ENCODE measurements at places on chromosomes 13 and 19.

DNA sequence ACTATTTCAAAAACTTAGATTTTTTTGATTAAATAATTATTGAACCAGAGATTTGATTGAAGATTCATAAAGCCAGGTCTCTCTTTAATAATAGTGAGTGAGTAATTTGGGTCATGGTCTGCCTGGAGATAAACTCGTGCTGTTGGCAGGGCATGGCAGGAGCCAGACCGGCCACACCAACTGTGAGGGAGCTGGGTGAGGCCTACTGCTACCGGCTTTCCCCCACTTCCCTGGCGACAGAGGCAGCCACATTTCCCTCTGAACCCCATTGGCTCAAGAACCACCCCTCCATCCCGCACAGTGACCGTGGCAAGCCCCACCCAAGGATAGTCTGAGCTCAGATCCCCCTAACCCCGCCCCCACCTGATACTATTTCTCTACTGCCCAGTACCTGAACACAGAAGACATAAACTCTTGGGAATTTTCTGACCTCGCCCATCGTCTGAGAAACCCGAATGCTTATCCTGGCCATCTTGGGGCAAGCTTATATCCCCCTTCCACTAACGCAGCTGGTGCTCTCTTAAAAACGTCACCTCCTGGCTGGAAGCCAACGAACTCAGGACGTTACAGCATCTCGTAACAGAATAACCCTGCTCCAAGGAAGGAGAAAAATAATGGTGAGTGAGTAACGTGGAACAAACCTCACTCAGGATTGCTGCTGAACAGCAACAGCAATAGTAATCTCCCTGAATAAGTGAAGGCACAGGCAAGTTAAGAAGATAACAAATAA lies 627.6 kb upstream of the PCDH9 start:
- no peak for DNase-seq

DNA sequence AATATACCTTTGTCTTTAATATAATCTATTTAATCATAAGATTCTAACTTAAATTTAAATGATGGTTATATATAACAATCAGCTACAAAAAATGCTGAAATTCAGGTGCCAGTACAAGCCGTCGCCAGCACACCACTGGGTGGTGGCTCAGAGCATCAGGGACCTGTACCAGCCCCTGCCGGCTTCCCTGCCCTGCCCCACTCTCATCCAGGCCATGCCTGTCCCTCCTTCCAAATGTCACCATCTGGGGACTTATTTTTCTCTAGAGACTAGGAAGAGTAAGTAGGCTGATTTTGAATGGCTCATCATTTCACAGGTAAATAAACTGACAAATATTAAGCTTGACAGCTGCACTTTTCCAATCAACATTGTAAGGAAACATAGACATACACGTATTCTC lies 1.6 kb downstream of the METTL21C start:
- DNase-seq = no peak

DNA sequence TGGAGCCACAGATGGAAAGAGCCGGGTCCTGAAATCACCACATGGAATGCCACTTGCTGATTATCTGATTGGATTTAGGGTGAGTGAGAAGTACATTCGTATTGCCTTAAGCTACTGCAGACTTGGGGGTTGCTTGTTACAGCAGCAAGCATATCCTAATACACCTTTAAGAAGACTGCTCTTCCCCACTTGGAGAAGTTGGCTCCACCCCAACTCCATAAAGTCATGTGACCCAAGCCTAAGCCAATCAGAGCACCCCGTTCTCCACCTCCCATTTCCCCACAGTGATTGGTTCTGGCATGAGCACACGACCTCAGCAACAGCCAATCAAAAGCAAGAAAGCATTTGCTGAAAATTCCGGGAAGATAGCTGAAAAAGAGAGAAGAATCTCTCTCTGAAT lies 23.1 kb downstream of the CACNA1A start:
- DNase-seq = no peak

GRCh38 chr19:50264483-50265186 lies 61.2 kb downstream of the MYH14 start:
- no peak for DNase-seq

GRCh38 chr13:48235341-48236135 lies 2.5 kb downstream of the ITM2B start:
- DNase-seq = no peak

- no peak for DNase-seq
Measured at GRCh38 chr13:82458169-82458568, 1424.1 kb downstream of the SLITRK1 start.

- no peak for DNase-seq
Measured at GRCh38 chr19:47626238-47626637, 17.3 kb downstream of the BICRA start.

DNA sequence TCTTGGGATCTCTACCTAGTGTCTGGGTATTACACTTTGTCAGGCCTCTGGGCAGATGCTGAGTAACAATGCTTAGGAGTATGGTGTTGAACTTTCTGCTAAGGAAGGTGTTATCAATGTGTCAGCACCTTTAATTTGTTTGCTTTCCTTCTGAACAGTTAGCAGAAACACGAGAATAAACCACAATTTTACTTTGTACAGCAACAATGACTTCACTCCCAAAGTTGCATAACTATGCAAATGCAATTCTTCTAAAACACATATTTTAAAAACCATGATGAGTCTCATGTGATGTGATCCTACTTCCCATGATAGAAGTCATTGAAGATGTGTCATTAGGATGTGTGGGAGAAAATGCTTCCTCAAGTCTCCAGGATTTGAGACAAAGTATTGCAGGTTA lies 155.0 kb downstream of the POSTN start:
- no peak for DNase-seq

DNA sequence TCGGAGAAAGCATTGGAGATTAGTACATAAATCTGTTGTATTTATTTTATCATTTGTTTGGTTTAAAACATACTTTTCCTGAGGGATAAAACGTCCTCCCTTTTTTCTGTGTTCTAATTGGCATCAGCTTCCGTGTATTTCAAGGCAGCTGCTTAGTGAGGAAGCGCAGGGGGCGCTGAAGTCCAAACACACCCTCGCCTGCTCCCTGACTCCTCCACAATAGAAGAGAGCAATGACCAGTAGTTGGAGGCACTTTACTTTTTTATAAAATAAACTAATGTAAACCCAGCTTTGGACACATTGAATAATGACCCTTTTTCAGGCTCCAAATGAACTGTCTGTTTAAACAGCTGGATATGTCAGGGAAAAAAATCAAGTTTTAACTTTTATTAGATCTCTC lies 79.9 kb downstream of the RNASEH2B start:
- DNase-seq = no peak

- no peak for DNase-seq
Measured at GRCh38 chr19:38870612-38871011, 7.5 kb downstream of the RINL start.

- no peak for DNase-seq
Measured at GRCh38 chr19:7328647-7329046, 20.1 kb upstream of the ARHGEF18 start.

DNA sequence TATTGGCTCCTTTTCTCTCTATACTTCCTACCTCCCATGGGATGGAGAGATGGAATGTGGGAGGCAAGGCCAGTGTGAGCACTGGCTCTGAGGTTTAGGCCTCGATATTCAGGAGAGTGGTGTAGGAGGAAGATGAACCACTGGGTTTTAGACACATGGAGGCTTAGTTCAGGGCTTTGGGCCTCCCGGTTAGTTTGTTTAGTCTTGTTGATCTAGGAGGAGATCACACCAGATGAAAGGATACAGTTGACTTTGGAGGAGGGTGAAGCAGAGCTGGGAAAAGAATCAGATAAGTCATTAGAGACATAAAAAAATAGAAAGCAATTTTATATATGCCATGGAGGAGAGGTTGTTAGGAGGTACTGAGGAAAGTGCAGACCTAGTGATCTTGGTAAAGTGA lies 30.9 kb downstream of the RNASEH2B start:
- no peak for DNase-seq

DNA sequence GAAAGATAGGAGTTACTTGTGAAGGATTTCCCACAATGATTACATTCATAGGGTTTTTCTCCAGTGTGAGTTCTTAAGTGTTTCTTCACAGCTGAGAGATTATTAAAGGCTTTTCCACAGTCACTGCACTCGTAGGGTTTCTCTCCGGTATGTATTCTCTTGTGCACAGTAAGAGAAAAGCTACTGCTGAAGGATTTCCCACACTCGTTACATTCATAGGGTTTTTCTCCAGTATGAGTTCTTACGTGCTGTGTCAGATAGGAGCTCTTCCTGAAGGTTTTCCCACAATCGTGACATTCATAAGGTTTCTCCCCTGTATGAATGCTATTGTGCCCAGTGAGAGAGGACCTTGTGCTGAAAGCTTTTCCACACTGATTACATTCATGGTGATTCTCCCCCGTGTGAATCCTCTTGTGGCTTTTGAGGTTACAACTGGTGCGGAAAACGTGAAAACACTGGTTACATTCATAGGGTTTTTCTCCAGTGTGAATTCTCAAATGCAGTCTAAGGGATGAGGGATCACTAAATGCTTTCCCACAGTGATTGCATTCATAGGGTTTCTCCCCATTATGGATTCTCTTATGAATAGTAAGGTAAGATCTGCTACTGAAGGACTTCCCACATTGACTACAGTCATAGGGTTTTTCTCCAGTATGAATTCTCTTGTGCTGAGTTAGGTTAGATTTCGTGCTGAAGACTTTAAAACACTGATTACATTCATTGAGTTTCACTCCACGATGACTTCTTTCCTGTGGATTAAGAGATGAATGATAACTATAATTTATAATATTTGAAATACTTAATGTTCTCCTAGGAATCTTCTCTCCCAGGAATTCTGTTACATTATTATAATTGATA lies 20.6 kb downstream of the ZNF558 start:
- no peak for DNase-seq

DNA sequence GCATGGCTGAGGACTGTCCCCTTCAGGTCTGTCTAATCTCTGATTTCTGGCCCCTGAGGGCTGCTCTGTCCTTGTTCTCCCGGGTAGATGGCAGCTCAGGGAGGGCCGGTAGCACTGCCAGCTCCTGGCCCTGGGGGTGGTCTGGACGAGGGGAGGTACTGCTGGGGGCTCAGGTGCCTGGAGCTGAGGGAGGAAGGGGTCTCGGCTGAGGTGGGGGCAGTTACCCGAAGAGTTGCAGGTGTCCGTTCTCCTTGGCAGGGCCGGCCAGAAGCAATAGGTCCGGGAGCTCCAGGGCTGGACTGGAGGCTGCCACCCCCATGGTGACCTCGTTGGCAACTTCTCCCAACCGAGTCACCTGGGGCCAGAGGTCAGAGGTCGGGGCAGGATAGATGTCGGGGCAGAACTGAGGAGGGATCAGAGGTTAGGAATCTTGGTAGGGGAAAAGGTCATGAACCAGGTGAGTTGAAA lies 1.2 kb upstream of the EMC10 start:
- DNase-seq = no peak

- no peak for DNase-seq
Measured at GRCh38 chr19:30060531-30061222, 118.6 kb downstream of the URI1 start.

GRCh38 chr13:103188713-103189326 lies 122.6 kb upstream of the SLC10A2 start:
- DNase-seq = no peak

DNA sequence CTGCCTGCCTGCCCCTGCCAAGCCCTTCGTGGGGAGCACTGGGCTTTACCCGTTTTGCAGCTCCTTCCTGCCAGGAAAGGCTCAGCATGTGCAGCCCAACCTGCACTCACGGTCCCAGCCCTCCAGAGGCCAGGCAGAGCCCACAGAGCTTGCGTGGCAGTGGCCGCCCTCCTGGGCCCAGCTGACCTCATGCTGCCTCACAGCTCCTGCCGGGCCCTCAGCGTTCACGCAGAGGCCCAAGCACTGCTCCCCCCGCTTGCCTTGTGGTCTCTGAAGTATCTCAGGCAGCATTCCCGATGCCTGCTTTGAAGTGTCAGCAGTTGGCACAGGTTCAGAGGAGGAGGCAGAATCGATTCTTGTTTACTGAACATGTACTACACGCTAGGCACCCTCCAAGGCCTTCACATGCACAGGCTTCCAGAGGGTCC lies 32.5 kb downstream of the CAPN12 start:
- DNase-seq = no peak

- DNase-seq = no peak
Measured at GRCh38 chr19:45218426-45218825, 26.8 kb downstream of the EXOC3L2 start.

- DNase-seq = no peak
Measured at GRCh38 chr13:32060401-32060878, 28.9 kb downstream of the FRY start.
